ENCODE measurements at places on chromosomes 2 and 18.

GRCh38 chr2:198873503-198874471 lies 584.0 kb downstream of the SATB2 start:
- DNase-seq, result no peak

- no peak for DNase-seq
Observed at GRCh38 chr2:222919841-222920526, 59.1 kb downstream of the ACSL3 start.

- no peak for DNase-seq
Observed at GRCh38 chr18:63575681-63576080, 11.5 kb upstream of the SERPINB13 start.

GRCh38 chr2:10238991-10239485 lies 63.7 kb upstream of the HPCAL1 start:
- no peak for DNase-seq

DNA sequence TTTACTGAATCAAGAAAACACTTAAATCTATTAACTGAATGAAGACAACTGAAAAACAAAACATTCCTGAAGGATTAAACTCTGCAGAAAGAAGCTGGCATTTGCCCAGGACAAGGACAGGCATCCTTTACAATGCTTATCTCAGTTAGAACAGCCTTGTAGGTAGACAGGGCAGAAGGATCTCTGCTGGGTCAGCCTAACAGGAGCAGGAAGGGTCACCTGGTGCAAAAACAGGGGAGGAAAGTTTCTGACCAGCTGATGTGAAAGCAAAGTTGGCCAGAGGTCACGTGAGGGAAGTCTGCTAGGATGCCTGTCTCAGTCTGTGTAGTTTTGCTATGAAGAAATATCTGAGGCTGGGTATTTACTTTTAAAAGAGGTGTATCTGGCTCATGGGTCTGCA lies 348.6 kb downstream of the ANAPC1 start:
- DNase-seq, result no peak

DNA sequence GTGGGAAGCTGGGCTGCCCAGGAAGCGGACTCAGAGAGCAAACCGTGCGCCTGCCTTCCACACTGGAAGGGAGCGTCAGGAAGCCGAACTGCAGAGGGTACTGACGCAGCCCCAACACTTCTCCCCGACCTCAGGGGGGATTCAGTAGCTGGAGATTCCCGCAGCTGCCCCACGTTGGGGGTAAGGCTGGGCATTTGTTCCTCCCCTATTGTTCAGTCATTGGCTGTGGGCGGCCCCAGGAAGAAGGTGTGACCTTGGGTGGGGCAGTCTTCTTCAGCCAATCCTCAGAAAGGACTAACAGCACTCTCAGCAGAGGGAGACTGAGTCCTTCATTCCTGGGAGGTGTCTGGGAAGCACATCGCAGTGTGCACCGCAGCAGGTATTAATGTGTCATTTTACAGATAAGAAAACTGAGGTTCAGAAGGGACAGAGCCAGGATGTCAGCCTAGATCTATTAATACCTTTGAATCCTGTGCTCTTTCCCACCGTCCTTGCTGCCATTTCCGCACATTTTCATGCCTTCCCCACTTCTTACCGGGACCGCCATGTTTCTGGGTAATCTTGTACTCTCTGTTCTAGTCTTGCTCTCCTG lies 12.1 kb upstream of the C18orf32 start:
- no peak for DNase-seq

DNA sequence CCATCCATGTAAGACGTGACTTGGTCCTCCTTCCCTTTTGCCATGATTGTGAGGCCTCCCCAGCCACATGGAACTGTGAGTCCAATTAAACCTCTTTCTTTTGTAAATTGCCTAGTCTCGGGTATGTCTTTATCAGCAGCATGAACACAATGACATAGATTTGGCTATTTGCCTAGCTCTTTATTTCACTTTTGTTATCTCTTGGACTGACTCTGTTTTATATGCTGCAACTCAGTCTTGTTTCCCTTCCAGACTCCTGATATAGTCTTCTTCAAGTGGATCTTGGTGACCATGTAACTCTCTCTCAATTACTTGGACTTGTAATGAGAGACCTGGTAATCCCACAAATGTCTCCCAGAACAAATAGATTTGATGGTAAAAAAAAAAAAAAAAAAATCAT lies 627.6 kb downstream of the CCDC85A start:
- no peak for DNase-seq

DNA sequence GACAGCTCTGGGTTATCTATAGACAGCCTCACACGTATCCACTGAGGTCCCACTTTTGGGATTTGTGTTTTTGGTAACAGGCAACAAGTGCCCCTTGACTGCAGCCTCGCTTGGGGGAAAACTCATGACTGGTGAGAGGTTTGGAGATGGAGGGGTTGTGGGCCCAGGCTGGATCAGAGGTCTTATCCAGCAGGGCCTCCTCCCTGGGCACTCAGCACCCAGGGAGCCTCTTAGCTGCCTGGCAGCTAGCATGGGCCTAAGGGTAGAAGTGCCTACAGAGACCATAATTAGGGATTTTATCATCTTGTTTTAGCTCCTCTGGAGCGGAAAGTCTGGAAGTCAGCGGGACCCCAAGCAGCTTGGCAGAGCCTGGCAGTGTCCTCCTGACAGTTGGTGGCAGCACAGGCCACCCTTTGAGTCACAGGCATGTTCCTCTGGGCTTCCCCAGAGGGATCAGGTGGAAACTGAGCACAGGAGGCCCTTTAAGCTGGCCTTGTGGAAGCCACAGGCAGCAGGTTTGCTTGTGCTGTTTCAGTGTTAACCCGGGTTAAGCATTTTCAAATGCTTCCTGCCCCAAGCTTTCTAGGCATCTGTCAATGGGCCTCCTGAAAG lies 143.1 kb downstream of the KCTD1 start:
- DNase-seq, result no peak

GRCh38 chr2:149180226-149180875 lies 141.9 kb downstream of the LYPD6B start:
- DNase-seq, result no peak

DNA sequence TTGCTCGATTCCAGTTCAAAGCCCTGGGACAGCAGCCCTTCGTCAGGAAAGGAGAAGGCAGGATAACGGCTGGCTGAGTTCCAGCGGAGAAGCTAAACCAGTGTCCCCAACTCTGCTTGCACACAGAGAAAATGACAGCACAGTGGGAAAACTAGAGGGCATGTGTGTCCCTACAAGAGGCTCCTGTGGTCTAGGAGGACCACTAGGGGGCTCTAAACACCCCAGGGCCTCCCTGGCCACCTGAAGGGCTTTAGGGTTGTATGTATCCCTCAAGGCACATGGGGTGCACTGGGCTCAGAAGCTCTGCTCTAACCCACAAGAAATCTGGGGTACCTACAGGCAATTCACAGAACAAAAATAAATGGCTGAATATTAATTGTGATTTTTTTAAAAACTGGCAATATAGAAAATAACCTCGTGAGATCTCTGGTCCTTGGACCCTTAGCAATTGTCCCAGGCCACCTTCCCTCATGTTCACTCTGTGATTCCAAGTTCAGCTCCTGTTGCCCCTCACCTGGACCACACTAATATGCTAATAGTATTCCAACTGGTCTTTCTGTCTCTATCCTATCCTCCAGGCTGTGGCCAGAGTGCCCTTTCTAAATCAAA lies 17.5 kb downstream of the STAT1 start:
- no peak for DNase-seq

GRCh38 chr2:60486551-60486950 lies 66.9 kb downstream of the BCL11A start:
- no peak for DNase-seq

DNA sequence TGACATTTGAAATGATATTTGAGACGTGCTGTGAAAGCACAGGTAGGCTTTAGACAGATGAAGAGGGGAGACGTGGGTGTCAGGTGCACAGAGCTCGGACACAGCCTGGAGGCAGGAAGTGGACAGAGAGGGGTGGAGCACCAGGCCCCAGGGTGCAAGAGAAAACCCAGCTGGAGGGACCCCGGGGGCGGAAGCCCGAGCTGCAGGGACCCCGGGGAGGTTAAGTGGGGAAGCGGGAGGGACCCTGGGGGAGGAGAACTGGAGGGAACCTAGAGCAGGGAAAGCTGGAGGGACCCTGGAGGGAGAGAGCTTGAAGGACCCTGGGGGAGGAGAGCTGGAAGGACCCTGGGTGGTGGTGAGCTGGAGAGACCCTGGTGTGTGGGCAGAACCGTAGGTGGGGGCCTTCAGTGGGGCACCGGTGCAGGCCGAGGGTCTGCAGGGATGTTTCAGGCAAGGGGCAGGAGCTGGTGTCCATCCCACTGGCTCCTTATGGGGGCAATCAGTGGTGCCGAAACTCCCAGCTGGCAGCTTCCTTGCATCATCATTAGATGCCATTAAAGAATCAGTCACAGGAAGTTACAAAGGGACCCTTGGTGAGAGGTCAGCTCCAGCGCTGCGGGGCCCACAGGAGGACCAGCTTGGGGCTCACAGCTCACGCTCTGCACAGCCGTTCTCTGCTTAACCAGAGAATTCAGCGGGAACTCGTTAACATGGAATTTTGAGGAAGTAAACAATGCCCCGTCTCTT lies 246.6 kb downstream of the EIPR1 start:
- DNase-seq, result no peak

Measured in stimulated activated CD8-positive, alpha-beta memory T cell treated with anti-CD3 and anti-CD28 coated beads, Interleukin-7, amount 100 ng/mL, for 24 hours (primary cell).